Activated CD4-positive, alpha-beta T cell treated with anti-CD3 and anti-CD28 coated beads, Interleukin-2, amount 10 ng/mL, durations not matched to agents 24 days and 14 days (primary cell): ENCODE measurements at places on chromosomes 12 and 14.

- no peak for DNase-seq
Observed at GRCh38 chr12:47299586-47299985, 219.8 kb upstream of the AMIGO2 start.

GRCh38 chr12:59839514-59839913 lies 243.7 kb downstream of the SLC16A7 start:
- DNase-seq, result peak; percentile 7

DNA sequence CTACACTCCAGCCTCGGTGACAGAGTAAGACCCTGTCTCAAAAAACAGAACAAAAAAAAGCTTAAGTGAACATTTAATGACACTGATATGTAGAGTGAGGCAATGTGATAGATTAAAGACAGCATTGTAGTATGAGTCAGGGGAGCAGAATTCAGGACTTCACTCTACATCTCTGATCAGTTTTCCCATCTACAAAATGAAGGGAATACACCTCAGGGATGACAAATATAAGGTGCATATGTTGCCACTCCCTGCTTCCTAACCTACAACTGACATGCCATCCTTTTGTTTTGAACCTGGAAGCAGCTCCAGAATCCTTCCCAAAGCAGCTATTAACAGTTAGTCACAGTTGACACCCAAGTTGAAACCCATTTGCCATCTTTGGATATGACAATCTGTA lies 30.9 kb upstream of the STRN3 start:
- DNase-seq, result no peak

GRCh38 chr14:62706217-62706616 lies 339.0 kb downstream of the KCNH5 start:
- DNase-seq, result no peak

GRCh38 chr12:3551976-3552725 lies 61.1 kb downstream of the PRMT8 start:
- DNase-seq, result no peak

DNA sequence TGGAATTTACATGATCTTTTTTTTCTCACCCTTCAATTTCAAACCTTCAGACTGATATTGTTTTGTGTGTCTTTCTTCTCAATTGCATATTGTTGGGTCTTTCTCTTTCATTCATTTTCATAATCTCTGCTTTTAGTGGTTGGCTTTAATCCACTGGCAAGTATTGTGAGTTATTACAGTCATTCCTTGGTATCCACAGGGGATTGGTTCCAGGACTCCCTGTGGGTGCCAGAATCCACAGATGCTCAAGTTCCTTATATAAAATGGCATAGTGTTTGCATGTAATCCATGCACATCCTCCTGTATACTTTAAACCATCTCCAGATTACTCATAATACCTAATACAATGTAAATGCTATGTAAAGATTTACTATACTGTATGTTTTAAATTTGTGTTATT lies 29.7 kb upstream of the PARP11 start:
- DNase-seq, result no peak

DNA sequence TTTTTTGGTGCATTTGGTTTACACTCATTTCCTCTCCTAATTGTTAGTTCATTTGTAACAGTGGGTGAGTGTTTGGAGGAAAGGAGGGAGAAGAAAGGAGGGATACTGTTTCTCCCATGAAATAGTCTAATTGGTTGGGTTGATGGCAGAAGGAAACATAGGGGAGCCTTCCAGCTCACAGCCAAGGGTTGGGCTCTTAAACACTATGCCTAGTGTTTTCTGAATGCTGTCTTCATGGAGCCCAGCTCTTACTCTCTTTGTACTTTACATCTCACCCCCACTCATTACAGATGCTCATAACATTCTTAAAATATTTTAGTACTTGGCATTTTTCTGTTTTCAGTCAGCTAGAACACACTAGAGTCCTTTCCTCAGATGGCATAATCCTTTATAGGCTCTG lies 38.2 kb downstream of the BAZ2A start:
- DNase-seq, result no peak

GRCh38 chr12:100692502-100692901 lies 102.1 kb upstream of the ANO4 start:
- no peak for DNase-seq
